Sigmoid colon (tissue), 7 donors: ENCODE measurements at places on chromosomes 1 and 21.

DNA sequence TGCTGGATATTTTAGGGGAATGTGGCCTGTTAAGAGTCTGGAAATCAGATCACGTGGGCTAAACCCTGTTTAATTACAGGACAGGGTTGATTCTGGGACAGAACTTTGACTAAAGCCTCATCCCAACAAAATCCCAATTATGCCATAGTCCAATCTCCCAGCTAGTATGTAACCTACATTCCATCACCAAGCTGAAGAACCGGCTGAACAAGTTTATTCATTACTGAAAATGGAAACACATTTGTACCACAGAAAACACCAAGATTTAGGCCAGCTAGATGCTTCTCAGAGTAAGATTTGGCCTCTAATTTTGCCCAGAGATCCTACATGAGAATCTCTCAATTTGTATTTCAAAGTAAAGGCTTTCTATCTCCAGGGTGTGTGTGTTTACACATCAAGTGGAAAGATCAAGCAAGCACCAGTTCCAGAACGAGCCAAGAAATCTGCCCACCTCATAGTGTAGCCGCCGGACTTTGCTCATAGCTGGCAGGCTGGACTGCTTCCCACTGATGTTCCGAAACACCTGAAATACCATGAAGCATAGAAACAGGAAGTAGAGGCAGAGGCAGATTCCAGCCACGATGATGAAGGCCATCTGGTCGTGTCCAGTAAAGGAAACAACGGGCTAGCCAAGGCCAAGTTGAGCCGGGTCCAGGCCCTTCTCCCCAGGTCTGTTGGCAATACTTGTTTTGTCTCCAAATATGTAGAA is 86.8 kb downstream of the WLS start:
- no peak for DNase-seq

GRCh38 chr1:23590058-23590783 is 30.9 kb upstream of the ID3 start:
- DNase-seq = no peak

DNA sequence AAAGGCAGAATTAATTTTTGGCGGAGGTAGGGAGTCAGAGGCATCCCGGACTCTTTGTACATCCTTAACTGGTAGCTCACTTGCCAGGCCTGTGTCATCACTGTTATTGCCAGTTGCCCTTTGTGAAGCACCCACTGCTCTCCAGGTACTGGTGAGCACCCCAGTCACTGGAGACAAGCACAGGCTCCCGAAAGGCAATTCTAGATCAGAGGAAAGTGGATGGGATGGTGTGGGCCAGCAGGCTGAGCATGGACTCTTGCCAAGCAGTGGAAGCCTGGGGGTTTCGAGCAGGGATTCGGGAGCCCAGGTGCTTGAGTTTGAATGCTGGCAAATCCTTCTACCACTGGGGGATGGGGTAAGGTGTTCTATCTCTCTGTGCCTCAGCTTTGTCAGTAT is 551.1 kb downstream of the MATN1 start:
- DNase-seq = no peak

DNA sequence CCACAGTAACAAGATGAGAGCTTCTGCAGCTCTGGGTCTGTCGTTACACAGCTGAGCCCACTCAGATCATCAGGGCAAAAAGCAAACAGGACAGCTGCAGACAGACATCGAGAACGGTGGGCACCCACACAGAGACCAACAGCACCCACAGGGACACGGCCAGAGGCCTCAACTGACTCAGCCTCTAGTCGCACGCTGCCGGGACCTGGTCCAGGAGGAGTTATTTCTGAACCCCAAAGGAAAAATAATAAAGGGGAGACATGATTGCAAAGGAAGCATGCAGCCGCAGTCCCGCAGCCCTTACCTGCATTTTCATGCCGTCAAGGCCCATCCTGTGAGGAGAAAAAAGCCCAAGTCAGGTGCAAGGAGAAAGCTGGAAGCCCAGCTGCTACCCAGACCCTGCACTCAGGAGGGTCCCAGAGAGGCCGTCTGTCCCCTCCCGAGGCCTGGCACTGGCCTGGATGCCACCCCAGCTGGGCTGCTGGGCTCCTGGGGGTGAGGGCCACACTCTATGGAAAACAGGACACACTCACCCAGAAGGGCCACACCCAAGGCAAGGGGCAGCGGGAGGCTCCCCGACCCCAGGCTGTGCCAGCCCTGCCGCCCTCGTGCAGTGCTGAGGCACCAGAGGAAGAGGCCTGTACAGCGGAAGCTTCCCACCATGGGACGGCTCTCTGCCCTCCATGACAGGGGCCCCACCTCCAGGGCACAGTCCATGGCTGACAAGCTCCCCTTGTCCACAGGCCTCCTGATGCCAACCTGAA is 15.7 kb downstream of the LSS start:
- DNase-seq = peak; percentile 19

GRCh38 chr21:42520628-42521253 is 7.1 kb downstream of the SLC37A1 start:
- peak; percentile 51 for DNase-seq

GRCh38 chr1:8348047-8348776 is 30.3 kb downstream of the SLC45A1 start:
- no peak for DNase-seq

- DNase-seq = no peak
These were observed 36.9 kb upstream of the IFI16 start for GRCh38 chr1:158972841-158973240.

DNA sequence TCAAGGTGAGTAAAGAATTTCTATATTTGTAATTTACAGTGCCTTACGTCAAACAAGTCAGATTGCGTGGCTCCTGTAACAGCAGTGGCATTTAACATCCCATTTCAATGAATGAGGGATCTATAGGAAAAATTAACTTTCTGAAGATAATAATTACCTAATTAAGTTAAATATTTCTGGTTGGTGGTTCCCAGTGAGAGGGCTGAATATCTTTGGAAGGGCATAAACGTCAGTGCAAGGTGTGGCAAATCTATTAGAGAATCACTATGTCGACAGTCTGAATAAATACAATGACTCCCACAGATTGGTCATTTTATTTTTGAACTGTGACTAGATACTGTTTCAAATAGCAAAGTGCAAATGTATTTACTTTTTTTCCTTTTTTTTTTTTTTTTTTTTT is 80.0 kb downstream of the S1PR1 start:
- DNase-seq = no peak

DNA sequence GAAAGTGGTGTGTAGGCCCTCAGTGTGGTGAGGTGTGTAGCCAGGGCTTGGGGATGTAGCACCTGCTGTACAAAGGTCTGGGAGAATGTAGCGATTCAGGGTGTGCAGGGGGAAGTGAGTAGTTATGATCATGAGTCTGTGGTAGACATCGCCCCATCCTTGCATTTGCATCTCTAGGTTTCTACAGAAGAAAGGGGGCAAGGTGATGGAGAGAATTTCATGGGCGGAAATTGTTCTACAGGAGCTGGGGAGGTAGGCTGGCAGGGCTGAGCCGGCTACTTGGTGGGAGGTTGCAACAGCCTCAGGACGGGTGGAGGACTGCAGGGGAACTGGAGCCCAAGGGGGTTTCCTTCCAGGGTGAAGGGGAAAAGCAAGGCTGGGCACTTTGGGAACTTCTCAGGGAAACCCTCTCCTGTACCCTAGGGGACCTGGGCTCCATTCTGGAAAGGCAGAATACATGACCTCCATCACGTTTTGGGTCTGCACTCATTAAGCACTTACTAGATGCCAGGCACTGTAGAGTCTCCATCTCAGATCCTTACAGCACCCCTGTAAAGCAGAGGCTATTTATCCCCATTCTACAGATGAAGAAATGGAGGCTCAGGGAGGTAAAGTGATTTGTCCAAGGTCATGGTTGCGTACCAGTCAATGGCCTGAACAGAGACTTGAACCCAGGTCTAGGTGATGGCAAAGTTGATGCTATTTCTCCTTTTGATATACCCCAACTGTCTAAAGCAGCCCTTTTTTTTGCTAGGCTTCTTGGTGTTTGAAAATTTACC is 14.5 kb upstream of the TNFRSF1B start:
- no peak for DNase-seq

DNA sequence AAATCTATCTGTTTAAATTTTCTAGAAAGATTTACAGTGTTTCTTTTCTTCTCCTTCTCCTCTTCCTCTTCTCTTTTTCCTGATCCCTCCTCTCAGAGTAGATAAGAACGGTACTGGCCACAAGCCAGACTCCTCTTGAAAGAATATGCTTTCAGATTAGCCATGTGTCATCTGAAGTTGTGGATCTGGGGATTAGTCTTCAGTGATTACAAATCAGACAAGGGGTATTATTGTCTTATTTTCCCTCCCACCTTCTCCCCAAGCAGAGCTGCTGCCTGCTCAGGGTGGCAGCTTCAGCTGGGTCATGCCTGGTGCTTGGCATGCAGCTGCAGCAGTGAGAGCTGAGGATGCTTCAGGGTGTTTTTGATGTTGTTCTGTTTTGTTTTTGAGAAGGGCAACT is 42.7 kb downstream of the SGIP1 start:
- no peak for DNase-seq

DNA sequence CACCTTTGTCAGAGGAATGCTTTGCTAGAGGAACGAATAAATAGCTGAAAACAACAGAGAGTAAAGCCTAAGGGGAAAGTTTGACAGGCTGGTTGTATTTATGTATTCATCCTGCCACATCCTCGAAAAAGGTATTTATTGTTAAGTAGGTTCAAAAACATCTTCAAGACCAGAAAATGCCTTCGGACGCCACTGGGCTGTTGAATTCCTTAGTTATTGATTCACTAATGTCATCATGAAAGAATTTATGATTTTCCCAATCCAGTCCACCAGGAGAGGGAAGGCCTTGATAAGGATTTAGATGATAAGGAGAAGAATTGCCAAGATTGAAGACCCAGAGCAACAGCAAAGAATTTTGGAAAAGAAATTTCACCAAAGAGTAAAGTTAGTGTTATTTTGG is 35.2 kb upstream of the MAB21L3 start:
- DNase-seq = no peak

- DNase-seq = no peak
These were observed 15.1 kb downstream of the TRIM45 start for GRCh38 chr1:117106478-117106877.

- no peak for DNase-seq
These were observed 138.7 kb downstream of the RUNX1 start for GRCh38 chr21:34910396-34910795.

- no peak for DNase-seq
These were observed 6.1 kb upstream of the IGSF8 start for GRCh38 chr1:160104486-160104885.

DNA sequence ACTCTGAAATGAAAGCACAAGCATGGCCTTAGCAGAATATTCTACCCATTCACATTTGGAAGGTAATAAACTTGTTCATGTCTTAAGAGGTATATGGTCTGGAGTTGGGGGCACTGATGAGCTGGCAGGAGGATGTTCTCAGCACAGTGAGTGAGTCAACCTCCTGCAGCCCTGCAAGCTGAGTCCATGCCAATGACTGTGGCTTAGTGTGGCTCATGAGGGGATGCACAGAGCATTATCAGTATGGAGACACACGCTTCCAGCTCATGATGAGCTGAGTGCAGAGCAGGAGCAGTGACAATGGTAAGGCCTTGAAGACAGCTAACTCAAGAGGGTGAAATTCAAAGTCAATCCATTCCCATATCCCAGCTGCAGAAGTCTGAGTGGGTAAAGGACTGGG is 102.3 kb downstream of the TNFSF18 start:
- DNase-seq = no peak
